ENCODE measurements at places on chromosomes 7 and 10.

DNA sequence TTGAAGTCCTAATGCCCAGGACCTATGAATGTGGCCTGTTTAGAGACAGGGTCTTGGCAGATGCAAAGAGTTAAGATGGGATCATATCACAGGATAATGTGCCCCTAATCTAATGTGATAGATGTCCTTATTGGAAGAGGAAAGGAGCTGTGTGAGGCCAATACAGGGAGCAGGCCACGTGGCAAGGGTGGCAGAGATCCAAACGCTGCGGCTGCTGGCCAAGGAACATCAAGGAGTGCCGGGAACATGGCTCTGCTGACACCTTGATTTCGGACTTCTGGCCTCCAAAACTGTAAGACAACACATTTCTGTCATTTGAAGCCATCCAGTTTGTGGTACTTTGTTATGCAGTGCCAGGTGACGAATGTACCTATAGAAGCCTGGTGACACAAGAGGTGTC lies 37.7 kb upstream of the EZH2 start:
- no peak for DNase-seq

- DNase-seq = peak; percentile 64
Observed at GRCh38 chr7:30984359-30985107, 20.8 kb downstream of the GHRHR start.

- DNase-seq = no peak
Observed at GRCh38 chr7:71601851-71602250, 469.9 kb downstream of the GALNT17 start.

DNA sequence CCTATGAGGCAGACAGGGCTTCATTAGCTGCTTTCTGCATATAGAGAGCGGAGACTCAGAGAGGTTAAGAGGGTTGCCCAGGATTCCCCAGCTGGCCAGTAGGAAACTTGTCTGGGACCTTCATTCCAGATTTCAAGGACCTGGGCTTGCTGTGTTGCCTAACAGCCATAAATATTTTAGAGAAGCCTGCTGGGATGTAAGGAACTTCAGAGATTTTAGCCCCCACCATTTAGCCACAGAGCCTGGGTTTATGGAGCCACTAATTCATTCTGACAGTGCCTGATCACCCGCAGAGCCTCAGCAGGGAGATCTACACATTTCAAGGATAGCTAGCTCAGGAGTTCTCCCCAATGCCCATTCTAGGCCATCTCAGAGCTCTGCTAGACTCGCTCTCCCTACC lies 56.6 kb upstream of the TRUB1 start:
- no peak for DNase-seq

DNA sequence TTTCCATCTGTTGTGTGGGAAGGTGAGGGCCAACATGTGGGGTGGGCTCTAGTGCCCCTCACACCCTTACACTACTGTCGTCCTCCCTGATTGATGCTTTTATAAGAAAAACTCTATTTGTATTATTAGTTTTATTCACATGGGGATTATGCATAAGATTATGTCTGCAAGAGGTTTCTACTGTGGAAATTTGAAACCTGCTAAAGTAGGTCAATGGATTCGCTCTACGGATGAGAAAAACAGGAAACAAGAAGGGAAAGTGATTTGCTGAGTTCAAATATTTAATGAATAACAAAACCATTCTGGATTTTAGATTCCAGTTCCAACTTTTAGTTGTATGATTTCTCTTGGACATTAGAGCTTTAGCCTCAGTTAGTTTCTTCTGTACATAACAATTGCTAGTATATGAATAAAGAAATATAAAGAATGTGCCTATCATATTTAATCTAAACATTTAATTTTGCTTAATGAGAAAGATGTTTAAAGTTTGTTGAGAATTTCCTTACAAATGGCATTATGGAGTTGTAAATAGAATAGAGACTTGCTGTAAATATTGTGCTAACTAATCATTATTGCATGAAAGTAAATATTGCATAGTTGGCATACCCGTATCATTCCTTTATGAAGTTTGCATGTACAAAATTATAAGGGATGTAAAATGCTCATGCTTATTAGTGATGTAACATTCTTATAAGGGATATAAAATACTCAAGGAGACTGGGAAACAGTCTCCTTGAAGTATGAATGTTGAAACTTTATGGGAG lies 193.8 kb downstream of the THSD7A start:
- DNase-seq = no peak

DNA sequence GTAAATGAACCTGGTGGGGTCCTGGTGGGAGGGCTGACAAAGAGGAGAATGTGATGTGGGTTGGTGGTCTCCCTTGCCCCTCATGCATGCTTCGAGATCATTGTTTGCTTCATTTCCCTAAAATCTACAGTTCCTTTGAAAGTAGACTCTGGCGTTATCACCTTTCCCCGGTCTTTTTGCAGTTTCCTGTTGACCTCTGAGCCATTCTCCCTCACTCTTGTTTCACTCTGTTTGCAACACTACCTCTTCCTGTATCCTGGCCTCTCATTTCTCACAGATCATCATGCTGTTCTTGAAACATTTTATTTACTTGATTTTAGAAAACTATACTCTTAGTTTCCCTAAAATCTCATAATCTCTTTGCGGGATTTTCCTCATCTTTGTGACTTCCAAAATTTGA lies 179.8 kb downstream of the WNT2 start:
- DNase-seq = no peak

DNA sequence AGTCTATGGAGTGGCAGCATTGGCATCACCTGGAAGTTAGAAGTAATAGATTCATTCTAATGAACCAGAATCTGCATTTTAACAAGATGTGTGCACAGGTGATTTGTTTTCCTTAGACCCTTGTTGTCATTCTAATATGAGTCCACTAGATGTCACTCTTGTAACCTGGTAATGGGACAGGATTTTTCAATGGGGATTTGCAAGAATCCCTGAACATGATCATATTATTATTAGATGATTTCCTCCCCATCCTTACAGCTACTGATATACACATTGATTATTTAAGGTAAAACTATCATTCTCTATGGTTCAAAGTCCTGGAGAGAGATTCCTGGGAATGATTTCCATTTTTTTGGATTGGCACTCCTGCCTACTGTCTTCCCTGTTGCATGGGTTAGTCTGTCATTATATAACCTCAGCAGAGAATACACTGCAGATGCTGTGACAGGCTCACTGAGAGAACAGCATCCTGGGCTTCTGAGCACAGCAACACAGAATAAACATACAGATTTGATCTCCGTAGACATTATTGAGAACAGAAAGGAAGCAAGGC lies 194.9 kb downstream of the SUGCT start:
- DNase-seq = peak; percentile 74

GRCh38 chr7:12638851-12639456 lies 48.5 kb upstream of the ARL4A start:
- peak; percentile 42 for DNase-seq

DNA sequence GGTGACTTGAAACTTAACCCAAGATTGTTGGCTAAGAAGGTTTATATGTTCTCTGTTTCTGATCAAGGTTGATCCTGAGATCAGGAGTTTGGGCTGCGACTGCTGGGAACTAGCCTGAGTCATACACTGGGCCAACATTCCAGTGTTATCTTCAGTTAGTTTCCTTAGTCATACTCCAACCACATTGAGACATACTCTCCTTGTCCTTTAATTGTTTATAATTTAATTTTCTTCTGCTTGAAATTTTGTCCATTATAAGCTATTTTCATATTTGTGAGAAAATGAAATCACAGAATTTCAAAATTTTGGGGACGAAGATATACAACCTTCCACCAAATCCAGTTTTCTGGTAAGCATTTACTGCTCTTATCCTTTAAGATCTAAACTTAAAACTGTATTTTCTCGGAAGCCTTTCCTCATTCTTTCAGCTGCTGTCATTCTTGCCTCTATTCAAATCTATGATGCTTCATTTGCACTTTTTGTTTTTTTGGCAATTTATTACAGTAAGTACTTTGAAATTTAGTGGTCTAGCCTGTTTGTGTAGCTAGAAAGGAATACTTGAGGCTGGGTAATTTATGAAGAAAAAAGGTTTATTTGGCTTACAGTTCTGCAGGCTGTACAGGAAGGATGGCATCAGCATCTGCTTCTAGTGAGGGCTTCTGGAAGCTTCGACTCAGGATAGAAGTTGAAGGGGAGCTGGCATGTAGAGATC lies 63.4 kb upstream of the POT1 start:
- peak; percentile 46 for DNase-seq

DNA sequence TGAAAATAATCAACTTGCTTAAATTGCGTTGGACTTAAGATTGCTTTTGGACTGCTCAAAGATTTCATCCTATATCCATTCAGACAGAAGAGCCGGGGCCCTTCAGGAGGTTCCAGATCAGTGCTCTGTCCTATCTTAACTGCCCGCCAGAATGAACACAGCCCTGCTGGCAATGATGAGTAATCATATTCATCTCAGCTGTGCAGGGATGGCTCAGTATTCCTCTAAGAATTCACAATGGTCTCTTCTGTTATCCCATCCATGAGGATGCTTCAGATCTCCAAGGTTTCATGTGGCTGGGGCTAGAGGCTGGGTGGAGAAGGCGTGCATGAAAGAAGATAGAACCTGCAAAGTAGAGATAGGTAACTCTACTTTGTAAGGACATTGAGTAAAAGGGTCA lies 80.0 kb upstream of the NPVF start:
- DNase-seq = no peak

DNA sequence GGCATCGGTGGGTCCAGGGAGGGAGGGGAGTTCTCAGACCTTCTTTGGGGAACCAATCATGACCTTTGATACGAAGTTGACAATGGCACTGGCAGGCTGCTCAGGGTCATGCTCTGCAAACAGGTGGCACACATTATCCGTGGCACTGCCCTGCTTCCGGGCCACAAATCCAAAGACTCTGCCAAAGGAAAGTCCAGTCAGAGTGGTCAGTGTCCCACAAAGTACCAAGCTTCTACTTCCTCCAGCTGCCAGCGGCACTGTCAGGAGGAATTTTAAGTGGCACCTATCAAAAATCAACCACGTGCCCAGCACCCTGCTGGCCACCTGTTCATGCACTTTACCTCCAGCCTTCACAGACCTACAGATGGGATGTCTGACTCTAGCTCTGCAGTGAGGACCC lies 303.9 kb downstream of the TNS3 start:
- no peak for DNase-seq

DNA sequence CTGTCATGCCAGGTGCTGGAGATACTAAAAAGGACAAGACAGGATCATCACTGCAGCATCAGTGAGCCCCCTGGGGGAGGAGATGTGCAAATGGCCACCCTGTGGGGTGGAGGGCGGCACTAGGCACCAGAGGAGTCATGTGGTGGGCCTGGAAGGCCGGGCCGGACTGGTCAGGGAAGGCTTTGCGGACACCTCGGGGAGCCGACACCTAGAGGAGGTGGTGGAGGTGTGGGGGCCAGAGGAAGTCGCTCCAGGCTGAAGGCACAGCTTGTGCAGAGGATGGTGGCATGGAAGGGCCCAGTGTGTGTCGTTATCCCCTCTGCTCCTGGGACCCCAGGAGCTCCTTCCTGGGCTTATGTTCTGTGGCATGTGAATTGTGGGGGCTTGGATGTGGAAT lies 437.7 kb downstream of the RPS24 start:
- no peak for DNase-seq
